ENCODE measurements at places on chromosomes 7 and 10.

DNA sequence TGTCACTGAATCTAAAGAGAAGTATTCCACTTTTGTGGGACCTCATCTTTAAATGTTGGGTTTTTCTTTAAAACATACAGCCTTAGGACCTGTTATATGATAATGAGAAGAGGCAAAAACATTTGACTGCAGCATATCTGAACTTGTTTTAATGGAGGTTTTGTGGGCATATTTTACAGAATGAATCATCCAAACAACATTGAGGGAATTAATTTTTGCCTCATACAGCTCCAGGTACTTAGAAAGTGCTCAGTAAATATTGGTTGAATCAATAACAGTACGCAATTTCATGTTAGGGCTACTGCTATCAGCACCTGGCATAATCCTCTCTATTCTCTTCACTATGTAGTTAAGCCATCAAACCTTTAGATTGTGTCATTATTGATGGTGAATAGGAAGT is 115.9 kb downstream of the MALRD1 start:
- no peak for DNase-seq

DNA sequence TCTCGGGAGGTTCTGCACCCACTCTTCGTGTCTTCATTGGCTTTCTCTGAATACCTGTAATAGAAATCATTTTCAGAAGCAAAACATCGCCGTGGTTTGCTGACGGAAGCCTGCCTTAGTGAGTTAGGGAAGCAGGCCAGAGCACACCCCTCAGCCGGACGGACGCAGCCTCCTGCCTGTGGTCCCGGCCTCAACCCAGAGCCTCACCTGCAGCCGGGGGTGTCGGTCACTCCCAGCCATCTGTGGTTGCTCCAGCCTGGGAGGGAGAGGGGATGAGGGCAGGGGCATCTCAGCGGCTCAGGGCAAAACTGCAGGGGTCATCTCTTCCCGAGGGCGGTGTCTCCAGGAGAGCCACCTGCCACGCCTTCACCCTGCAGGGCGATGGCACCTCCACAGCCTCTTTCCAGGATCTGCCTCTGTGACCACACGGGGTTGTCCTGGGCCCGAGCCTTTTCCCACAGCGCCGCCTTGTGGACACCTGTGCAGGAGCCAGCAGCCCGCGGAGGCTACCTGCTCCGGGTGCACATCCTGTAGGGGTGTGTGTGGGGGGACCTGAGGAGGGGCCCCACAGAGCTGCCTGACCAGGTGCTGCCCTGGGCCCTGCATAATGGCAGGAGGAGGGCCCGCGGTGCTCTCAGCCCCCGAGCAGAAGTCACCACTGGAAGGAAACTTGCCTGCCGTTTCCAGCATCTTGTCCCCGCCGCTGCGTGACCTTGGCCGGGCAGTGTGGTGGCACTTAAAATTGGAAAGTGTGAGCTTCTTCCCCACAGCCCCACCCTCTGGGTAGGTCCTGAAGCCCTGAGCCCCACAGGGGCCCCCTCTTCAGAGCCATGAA is 21.6 kb upstream of the AP5Z1 start:
- DNase-seq: peak; percentile 85

DNA sequence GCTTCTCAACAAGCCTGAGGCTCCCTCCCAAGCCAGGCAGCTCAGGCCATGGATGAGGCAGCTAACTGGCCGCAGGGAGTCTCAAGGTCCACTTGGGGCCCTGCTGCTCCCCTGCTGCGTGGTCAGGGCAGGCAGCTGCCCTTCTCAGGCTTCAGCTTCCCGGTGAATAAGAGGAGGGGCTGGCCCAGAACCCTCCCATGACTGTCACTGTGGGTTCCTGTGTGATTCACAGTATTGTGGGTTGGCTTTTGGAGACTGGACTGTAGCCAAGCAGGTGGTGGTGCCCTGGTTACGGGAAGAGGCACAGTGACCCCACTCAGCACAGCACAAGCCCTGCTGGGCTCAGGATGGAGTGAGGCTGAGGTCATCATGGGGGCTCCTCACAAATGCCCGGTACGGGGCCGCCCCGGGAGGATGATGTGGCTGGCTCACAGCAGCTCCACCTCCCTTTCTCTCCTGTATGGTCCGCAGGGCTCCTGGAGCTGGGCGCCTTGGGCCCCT is 189.8 kb downstream of the HECW1 start:
- DNase-seq: no peak

DNA sequence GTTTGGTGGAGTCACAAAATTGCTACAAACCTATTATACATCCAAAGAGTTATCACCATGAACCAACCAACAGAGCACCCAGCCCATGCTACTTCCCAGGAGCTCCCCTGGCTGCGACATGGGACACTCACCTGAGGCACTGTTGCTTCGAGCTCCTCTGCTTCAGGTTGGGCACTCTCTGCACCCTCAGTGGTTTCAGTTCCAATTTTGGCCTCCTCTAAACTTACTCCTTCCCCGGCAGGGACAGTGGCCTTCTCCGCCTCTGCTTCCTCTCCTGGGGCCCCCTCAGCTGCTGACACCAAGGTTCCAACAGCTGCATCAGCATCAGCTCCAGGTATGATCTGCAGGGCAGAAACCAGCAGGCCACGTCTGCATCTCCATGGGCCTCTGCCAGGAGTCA is 120.4 kb upstream of the TARP start:
- DNase-seq: no peak

- no peak for DNase-seq
Observed at GRCh38 chr10:15344876-15345285, 26.2 kb downstream of the FAM171A1 start.
